ENCODE measurements at places on chromosomes 1 and 21.

GRCh38 chr1:2028870-2029560 is 9.9 kb downstream of the GABRD start:
- no peak for DNase-seq

GRCh38 chr1:153752571-153753195 is 22.5 kb upstream of the SLC27A3 start:
- DNase-seq: no peak

- no peak for DNase-seq
Observed at GRCh38 chr1:31574749-31575368, 1.5 kb upstream of the TINAGL1 start.

DNA sequence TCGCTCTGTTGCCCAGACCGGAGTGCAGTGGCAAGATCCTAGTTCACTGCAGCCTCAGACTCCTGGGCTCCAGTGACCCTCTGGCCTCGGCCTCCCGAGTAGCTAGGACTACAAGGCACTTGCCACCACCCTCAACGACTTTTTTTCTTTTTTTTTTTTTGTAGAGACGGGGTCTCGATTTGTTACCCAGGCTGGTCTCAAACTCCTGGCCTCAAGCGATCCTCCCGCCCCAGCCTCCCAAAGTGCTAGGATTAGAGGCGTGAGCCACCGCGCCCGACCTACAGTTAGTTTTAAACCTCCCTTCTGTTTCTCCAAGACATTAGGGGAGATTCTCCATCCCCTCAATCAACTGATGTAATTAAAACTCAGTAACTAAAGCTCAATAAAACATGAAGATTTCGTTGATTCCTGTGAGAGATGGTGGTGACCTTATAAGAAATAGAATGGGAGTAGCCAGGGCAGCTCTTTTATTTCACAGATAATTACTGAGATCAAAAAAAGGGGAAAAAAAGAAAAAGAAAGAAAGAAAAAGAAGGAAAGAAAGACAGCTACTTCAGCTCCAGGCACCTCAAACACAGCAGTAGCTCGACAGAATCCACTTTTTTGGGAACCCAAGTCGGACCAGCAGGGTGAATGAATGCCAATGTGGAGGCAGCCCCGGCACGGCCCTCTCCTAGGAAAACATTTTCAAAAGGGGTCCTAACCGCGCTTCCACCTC is 598 bp downstream of the GON4L start:
- no peak for DNase-seq

DNA sequence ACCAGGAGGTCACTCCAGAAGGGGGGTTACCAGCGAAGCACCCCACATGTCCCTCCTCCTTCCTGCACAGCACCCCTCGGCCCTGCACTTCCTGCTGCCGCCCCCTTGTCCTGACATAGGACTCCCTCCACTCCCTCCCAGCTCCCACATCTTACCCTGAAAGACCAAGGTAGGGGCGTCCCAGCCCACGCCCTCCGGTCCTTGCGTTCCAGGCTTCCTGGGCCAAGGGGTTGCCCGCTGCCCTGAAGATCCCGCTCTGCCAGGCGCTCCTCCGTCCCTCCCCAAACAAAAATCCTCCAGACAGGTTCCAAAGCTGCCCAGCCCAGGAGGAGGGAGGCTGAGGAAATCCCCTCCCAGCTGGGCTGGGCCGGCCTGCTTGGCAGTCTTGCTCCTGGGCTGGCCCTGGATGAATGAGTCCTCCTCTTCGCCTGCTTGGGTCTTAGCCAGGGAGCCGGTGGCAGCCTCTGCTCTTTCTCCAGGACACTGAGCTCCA is at the start of gene RHBDL2:
Gene RHBDL2, minus strand, starts transcription at position 304 of the 493 bp plus-strand sequence. CDS start 22,618 bp downstream, outside the sequence.
- DNase-seq: no peak

GRCh38 chr1:160675641-160676410 is 29.0 kb upstream of the SLAMF1 start:
- peak; percentile 82 for DNase-seq

DNA sequence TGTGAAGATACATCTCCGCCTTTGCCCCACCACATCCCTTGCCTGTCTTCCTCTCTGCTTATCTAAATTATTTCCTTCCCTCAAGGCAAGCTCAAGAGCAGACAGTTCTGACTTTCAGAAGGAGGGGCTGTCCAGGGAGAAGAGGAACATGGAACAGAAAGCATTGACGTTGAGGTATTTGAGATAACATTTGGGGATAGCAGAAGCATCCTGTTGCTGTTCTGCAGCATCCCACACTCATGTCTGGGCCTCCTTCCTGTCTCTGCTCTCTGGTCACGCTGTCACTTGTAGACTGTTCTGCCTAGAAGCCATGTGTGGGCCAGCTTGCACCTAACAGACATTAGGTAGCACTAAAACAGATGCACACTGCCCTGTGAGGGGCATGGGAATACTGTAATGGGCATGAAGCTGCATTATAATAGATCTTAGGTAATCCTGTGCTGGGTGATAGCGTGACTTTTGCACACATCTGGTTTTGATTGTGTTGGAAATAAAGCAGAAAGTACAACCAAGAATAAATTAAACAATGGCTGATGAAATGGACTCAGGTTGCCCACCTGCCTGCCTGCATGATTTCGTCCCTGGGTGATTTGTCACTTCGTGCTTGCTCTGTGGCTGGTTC is 660 bp upstream of the RD3 start:
- no peak for DNase-seq

DNA sequence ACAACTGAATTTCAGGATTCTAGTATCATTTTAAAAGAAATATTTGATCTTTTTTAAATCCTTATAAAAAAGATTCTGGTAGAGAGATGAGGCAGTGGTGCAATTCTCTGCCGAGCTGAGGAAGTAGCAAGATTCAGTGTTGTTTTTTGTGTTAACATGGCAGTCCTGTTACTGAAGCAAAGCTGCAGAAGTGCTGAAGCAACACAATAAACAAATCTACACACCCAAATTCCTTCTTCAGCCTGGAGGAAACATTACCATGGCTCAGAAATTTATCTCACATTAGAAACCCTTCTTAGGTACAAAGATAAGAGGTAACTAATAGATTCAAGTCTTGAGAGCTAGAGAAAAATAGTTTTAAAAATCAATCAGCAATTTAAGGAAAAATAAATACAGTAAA is 216.0 kb downstream of the DENND1B start:
- no peak for DNase-seq

Data from CD4-positive, alpha-beta T cell treated with Interleukin-21 for 1 hour (primary cell).